ENCODE measurements at places on chromosomes 3 and 15. TPM values are rescaled to one million over a fixed set of nuclear protein-coding genes. Genes with fewer than 3 reads are reported as not detected.

NR1I2 gene
- 0.69 TPM for total RNA-seq

A4GNT gene
- not detected for total RNA-seq

DNAH12 gene
- total RNA-seq = not detected

TEX55 gene
- 0.06 TPM for total RNA-seq

TNFSF10 gene
- 36.2 TPM for total RNA-seq

HESX1 gene
- 0.14 TPM for total RNA-seq

LRRC31 gene
- 0.14 TPM for total RNA-seq

PRR20G gene
- not detected for total RNA-seq

RTP3 gene
- total RNA-seq = not detected

FGD5 gene
- 0.06 TPM for total RNA-seq

CCDC54 gene
- total RNA-seq = not detected

SLC6A11 gene
- total RNA-seq = not detected

KNG1 gene
- total RNA-seq = not detected

GCNT3 gene
- 8.5 TPM for total RNA-seq

BCL2A1 gene
- 1.2 TPM for total RNA-seq

CCDC51 gene
- total RNA-seq = 22.0 TPM

GATA2 gene
- total RNA-seq = 4.0 TPM

EHD4 gene
- total RNA-seq = 30.2 TPM

C3orf85 gene
- not detected for total RNA-seq

PLA2G4E gene
- total RNA-seq = not detected

ST3GAL6 gene
- total RNA-seq = 3.9 TPM

SEMA3G gene
- 0.43 TPM for total RNA-seq

RBP2 gene
- total RNA-seq = not detected

TPRG1 gene
- total RNA-seq = not detected

FBXO40 gene
- total RNA-seq = not detected

SLC22A13 gene
- total RNA-seq = not detected

EIF4E3 gene
- total RNA-seq = 2.7 TPM

CCR4 gene
- total RNA-seq = not detected

RBM15B gene
- total RNA-seq = 39.1 TPM

GPR27 gene
- total RNA-seq = 1.2 TPM

NKTR gene
- total RNA-seq = 18.2 TPM

GOLGA8A gene
- 14.3 TPM for total RNA-seq

FOXL2 gene
- 1.5 TPM for total RNA-seq

OR4F15 gene
- total RNA-seq = not detected

ZMYND10 gene
- total RNA-seq = 0.92 TPM

KBTBD12 gene
- total RNA-seq = 0.29 TPM

RARB gene
- 2.0 TPM for total RNA-seq

MAGEL2 gene
- total RNA-seq = 0.07 TPM

ITGA11 gene
- total RNA-seq = 1.6 TPM

FMN1 gene
- total RNA-seq = 2.7 TPM

CPEB1 gene
- 0.43 TPM for total RNA-seq

UBL7 gene
- total RNA-seq = 57.8 TPM

CPLX3 gene
- not detected for total RNA-seq

PPARG gene
- 14.7 TPM for total RNA-seq

ELL3 gene
- 5.1 TPM for total RNA-seq

SCN11A gene
- not detected for total RNA-seq

GP9 gene
- not detected for total RNA-seq

CHP1 gene
- 75.2 TPM for total RNA-seq

MOBP gene
- not detected for total RNA-seq

CPN2 gene
- not detected for total RNA-seq

LRTM1 gene
- not detected for total RNA-seq

SEMA6D gene
- total RNA-seq = 2.6 TPM

GUCA1C gene
- 0.23 TPM for total RNA-seq

GRK7 gene
- total RNA-seq = not detected

GADL1 gene
- total RNA-seq = not detected

BNC1 gene
- total RNA-seq = 16.4 TPM

MYRIP gene
- total RNA-seq = 0.29 TPM

TLR9 gene
- total RNA-seq = not detected
